ENCODE measurements at places on chromosomes 5 and 9. TPM values are rescaled to one million over a fixed set of nuclear protein-coding genes. Genes with fewer than 3 reads are reported as not detected.

The HAPLN1 gene
- total RNA-seq: not detected

The SLC35D2 gene
- total RNA-seq: 34.2 TPM

The SPATA31D4 gene
- total RNA-seq: 6.1 TPM

The OGN gene
- total RNA-seq: 9.5 TPM

The TMEM252 gene
- not detected for total RNA-seq

The MARCHF11 gene
- total RNA-seq: 40.7 TPM

The BTNL9 gene
- 19.0 TPM for total RNA-seq

The PLEKHG4B gene
- total RNA-seq: 6.0 TPM

The SLC27A4 gene
- 32.8 TPM for total RNA-seq

GRCh38 chr5:66597183-66597757 lies 1.1 kb downstream of the MAST4 start:
- peak; percentile 61 for DNase-seq

GRCh38 chr5:55226027-55226933 lies 835 bp downstream of the MCIDAS start:
- DNase-seq: peak; percentile 83

DNA sequence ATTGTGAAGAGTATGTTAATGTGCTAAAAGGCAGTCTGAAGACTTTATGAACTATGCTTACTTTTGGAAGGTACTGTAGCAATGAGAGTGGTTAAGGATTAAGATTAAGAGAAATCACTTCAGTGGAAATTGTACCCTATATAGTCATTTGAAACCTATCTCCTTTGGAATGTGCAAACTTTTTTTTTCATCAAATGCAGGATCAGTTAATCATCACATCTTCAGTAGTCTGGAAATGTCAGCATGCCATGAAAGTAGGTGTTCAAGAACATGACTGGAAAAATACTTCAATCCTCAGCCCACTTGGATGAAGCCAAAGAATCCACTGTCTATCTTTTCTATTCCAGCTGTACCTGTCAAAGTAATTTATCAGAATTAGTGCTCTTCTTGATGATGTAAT lies 157.8 kb upstream of the TMEM161B start:
- no peak for DNase-seq

GRCh38 chr5:159021136-159021900 lies 78.4 kb downstream of the EBF1 start:
- DNase-seq: no peak

DNA sequence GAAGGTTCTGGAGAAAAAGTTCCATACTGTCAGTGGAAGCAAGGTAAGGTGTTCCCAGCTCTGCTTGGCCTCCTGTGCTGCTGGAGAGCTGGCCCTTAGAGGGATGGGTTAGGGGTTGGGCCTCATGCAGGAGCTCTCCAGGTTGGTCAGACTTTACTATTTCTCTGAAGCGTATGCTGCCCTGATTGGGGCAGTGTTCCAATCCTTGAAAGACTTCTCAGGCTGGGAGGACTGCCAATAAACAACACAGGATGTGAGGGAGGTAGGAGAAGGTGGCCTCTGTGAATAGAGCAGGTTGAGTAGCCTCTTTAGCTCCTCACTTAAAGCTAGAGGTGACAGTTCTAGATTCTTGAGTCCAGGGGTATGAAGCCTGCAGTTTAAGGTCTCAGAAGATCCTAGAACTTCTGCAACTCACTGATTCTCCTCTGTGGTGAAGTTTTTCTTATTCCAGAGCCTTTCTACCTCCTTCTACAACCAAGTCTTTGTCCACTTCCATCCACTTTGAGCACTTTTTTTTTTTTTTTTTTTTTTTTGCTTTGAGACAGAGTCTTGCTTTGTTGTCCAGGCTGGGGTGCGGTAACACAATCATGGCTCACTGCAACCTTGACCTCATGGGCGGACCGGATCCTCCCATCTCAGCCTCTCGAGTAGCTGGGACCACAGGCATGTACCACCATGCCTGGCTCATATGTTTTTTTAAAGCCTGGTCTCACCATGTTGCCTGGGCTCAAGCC lies 3.0 kb downstream of the HNRNPAB start:
- peak; percentile 56 for DNase-seq

GRCh38 chr5:134135091-134135655 lies 20.7 kb downstream of the TCF7 start:
- no peak for DNase-seq

DNA sequence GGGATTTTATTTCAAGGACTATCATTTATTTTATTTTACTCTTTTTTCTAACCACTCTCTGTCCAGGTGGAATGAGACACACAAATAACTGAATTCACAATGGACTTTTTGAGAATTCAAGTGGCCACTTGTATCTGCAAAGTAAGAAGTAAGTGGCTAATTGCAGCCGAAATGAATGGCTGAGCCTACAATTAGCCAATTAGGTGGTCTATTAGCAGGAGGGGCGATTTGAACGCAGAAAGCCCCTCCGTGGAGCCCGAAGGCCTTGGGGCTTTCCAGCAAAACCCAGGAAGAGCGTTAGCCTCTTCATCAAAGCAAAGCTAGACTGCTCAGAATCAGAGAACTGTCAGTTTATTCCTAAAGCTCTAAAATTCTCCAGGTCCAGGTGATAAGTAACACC lies 176.9 kb downstream of the EBF1 start:
- no peak for DNase-seq

GRCh38 chr5:126269511-126269910 lies 153.7 kb upstream of the GRAMD2B start:
- DNase-seq: no peak

DNA sequence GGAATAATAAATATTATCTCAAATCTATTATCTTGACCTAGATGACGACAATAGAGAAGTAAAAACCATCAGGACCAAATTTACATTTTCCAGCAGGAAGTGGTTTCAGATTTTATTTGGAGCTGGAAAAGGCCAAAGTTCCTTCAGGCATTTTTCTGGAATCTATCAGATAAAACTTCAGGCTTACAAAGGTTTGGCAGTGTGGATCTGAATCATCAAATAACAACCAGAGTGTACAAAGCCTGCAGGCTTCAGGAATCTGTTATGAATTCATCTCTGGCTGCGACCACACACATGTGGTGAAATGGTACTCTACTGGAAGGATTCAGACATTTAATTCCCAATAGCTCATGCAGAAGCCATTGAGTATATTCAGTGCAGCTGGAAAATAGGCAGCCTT lies 726.4 kb upstream of the GRAMD2B start:
- no peak for DNase-seq

DNA sequence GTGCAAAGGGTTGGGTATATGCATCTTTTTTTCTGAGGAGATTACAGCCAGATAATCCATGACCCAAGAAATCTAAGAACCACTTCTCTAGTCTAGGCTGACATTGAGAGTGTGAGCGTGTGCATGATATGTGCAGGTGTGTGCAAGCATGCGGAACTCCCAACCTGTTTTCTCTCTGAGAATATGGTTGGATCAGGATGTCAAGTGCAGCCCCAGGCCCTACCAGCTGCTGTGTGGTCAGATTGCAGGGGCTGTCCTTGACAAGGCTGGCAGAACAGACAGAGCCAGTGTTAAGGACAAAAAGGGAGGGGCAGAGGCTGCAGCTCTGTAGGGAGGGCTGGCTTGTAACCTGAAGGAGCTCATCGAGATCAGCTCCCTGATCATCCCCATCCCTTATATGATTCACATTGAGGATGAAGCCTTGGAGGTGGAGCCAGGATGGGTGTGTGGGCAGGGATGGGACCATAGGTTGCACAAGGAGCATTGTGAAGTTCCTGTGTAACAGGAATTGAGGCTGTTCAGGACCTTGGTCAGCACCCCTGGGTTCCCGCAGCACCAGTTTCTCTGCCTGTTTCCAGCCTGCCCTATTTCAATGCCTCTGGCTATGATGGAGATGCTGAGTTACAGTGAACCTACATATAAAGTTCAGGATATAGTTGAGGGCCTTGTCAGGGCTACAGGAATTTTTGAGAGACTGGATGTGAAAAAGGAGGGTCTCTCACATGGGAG lies 52.6 kb upstream of the ARAP3 start:
- peak; percentile 39 for DNase-seq

DNA sequence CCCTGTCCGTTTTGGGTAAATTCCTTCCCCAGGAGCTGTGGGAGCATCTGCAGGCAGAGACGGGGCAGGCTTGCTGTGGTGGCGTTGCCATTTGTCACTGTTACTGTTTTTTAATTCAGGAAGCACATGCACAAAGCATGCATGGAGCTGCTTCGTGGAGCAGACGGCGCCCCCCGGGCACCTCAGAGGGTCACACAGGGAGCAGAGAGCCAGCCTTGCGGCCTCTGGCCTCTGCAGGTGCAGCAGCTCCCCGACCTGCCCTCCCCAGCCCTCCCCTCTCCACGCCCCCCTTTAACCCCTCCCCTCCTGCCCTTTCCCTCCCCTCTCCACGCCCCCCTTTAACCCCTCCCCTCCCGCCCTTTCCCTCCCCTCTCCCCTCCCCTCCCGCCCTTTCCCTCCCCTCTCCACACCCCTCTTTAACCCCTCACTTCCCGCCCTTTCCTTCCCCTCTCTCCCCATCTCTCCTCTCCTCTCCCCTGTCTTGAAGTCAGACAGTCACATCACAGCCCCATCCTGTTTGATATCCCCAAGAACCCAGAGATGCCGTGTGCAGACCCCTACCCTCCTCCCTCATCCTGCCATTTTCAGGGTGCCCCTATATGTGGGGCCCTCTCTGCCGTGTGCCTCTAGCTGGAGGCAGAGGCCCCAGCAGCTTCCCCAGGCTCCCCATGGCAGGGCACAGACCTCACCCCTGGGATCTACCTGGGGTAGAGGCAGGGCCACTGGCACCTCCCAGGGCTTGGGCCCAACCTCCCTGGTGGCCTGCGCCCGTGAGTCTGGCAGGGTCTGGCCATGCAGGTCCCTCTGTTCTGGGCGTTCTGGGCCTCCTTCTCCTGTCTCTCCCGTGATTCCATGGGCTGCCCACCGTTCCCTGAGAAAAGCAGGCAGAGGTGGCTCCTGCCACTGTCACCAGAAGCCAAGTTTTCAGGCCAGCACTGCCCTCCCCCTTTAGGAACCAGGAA lies 29.6 kb upstream of the UBAC1 start:
- no peak for DNase-seq

DNA sequence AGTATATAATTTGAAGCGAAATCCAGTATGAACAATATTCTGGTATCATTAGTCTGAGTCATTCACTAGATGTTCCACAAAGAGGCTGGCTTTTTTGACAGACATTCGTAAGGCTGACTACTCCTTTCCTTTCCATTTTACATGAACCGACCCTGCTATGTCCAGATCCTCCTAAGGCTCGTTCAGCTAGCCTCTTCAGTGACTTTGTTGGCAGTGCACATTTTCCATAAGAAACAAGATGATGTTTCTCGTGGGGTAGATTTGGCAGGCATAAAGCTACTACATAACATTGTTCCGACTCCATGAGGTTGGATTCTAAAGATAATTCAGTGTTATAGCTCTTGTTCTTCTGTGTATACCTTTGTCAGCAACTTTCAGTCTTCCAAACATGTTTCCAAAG lies 49.0 kb downstream of the ZNF462 start:
- DNase-seq: no peak

DNA sequence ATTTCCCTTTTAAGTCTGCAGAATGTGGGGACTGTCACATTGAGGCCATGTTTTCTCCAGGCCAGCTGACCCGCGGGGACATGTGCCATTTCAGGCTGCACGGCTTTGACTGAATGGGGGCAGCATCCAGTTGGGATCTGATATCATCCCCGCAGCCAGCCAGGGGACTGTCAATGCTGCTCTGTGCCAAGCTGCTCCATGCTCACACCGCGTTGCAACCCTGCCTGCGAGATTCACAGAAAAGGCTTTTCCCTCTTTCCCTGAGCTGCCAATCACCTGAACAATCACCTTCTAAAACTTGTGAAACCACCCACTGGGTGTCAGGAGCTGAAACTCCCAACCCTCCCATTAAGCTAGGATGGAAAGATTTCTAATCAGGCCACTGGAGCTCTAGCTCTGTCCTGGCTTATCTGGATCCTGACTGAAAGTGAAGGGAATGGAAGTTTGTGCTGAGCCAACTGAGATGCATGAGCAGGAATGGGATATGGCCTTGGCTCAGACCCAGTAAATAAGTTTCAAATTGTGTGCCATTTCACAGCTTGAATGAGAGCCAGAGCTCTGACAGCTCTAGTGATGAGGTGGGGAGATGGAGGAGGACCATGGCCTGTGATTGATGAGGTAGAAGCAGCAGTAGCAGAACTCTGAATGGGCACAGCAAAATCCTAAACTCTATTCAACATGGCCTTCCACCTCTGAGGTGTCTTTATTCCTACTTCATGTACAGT lies 34.5 kb upstream of the ZNF366 start:
- no peak for DNase-seq

- DNase-seq: no peak
Measured at GRCh38 chr9:30944225-30944569, 1440.2 kb upstream of the ACO1 start.

GRCh38 chr5:149792540-149793255 lies 62.6 kb downstream of the PPARGC1B start:
- no peak for DNase-seq

DNA sequence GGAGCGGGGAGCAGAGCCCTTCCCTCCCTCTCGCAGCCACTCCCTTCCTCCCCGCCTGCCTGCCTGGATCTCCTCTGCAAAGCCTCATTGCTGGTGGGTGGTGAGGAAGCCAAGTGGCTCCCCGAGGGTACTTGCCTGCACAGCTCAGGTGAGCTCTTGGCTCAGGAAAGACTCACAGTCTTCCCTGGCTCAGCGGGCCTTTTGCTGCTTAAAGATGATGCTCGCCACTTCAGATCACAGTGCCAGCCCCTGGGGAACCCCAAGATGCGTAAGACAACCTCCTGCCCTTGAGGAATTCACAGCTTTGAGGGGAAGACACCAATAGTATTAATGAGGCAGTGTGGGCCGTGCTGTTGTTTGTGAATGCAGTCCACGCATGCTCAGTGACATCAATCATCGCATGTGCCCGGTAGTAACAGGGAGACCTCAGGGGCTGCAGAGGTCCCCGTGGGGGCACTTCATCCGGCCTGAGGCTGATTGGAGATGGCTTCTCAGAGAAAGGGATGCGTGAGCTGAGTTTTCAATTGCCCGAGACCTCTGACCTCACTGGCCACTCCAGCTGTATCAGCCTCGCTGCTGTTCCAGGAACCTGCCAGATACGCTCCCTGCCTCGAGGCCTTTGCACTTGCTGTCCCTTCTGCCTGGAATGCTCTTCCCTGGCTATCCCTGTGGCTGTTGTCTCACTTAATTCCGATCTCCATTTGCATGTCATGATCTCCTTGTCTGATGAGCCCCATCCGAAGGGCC lies 36.8 kb downstream of the ERGIC1 start:
- peak; percentile 45 for DNase-seq

GRCh38 chr5:90399251-90399650 lies 10.3 kb downstream of the CETN3 start:
- DNase-seq: no peak

GRCh38 chr9:123807251-123807650 lies 122.7 kb downstream of the DENND1A start:
- DNase-seq: no peak

DNA sequence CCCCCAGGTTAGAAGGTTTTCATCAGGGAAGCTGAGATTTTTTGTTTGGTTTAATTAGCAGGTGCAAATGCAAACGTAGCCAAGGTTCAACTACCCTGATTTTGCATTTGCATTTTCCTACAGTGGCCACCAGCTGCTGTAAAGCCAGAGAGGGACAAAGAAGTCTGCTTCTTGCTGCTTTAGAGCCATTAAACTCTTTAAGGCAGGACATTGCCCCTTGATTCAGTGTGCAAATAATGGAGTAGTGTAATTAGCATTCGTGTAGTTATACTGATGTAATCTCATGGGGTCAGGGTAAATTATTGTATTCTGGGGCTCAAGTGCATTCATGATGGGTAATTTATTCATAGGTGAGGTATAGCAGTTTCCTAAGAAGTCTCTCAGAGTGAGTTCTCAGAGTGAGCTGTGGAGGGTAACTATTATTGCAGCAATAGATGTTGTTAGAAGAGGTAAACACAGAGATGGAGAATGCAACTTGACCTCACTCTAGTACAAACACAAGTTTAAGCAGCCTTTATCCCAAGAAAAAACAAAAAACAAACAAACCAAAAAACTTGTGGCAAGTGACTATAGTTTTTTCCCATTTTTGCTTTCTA lies 526.5 kb downstream of the KIF4B start:
- no peak for DNase-seq
